Gastrocnemius medialis (tissue), 4 donors: ENCODE measurements at places on chromosomes 4 and X. TPM values are rescaled to one million over a fixed set of nuclear protein-coding genes. Genes with fewer than 3 reads are reported as not detected.

AFF1 gene
- total RNA-seq: 265 TPM

DNA sequence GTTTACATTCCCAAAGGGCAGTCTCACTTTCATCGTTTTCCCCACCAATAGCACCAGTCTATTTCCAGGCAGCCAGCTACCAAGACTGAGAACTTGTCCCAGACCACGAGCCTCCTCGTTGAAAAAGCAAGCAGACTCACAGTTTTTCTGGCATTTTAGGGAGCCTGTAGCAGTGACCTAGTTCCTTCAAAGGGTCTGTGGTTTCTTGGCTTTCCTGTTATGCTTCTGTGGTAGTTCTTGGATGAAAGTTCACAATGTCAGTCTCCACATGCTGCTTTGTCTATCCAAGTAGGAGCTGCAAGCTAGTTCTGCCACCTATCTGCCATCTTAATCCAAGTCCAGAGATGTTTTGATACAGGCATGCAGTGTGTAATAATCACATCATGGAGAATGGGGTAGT is 151.6 kb upstream of the ZC4H2 start:
- no peak for DNase-seq
- no peaks in the 10 kb centered on the region for H3K27me3 ChIP-seq
- no peaks in the 10 kb centered on the region for H3K36me3 ChIP-seq

DNA sequence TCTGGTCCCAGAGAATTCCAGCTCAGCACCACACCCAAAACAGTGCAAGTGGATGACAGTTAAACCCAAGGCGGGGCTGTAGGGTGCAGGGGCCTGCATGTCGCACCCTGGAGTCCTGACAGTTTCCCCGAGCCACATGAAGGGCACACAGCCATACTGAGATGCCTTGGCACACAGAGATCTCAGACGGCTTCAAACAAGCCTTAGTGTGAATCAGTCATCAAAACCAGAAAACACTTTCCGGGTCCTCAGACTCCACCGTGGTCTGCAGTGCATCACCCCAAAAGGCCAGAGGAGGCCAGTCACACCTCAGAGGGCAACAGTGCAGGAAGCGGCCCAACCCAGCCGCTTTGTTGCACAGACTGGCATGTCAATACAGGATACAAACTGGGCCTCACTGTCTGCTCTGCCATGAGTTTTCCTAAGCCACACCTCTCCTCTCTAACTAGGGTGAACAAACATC is 64.6 kb upstream of the ENPP6 start:
- no peaks in the 10 kb centered on the region for H3K27me3 ChIP-seq
- no peak for DNase-seq
- H3K4me3 ChIP-seq: no peak overlapping the region

GRCh38 chr4:173318648-173319211 is 15.4 kb downstream of the HMGB2 start:
- H3K27me3 ChIP-seq: no peaks in the 10 kb centered on the region
- no peak for DNase-seq
- no peak overlapping the region for H3K4me3 ChIP-seq
- H3K4me1 ChIP-seq: peaks cover 6% of the 10 kb centered on the region

DNA sequence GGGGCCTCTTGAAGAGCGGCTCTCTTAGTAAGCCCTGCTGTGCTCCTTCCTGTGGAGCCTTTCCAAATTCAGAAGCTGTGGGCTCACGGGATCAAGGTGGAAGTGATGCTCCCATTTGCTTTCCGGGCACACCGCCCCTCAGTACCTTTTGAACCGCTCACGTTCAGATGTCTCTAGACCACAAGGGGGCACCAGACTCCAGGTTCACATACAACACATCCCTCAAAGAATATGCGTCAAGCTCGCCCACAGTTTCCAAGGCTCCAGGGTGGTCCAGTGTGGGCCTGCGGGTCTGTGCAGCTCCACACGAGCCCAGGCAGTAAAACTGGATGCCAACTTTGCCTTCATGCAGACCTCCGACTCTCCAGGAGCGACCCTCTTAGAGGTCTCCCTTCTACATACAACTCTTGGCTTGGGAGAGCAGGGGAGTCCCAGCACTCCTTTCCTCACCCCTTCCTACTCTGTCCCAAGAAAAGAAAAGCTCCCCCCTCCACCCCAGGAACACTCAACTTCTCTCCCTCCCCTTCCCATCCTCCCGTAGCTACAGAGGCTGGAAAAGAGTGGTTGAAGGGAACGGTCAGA is 11.0 kb downstream of the SUPT20HL1 start:
- DNase-seq: no peak
- no peak overlapping the region for H3K27ac ChIP-seq
- no peaks in the 10 kb centered on the region for H3K4me1 ChIP-seq
- no peaks in the 10 kb centered on the region for H3K36me3 ChIP-seq

NAA11 gene
- total RNA-seq: not detected

DNA sequence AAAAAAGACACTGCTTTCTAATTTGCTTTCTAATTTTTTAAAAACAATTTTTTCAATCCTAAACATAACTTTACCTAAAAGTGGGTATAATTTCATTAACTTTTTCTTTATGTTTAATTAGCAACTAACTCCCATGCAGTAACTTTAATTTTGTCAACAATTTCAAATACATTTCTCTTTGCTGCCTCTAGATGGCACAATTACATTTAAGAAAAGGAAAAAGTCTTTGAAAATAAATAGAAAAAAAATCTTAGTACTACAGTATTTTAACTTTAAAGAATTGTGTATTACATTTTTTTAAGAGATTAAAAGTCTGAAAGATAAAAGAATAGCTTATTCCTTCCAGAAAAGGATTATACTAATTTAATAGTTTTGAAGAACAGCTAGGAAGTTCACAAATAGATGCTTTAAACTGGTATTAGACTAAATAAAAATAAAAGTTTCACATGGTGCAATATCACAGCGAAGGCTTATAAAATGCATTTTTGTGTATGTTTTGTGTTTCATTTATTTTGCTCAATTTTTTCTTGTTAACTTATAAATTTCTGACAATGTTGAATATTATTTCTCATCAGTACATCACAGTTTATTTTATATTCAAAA is 105.1 kb downstream of the ADGRA3 start:
- no peak overlapping the region for H3K4me3 ChIP-seq
- H3K27me3 ChIP-seq: no peaks in the 10 kb centered on the region
- no peaks in the 10 kb centered on the region for H3K4me1 ChIP-seq
- H3K27ac ChIP-seq: no peak overlapping the region
- no peak for DNase-seq
- H3K36me3 ChIP-seq: no peaks in the 10 kb centered on the region

DNA sequence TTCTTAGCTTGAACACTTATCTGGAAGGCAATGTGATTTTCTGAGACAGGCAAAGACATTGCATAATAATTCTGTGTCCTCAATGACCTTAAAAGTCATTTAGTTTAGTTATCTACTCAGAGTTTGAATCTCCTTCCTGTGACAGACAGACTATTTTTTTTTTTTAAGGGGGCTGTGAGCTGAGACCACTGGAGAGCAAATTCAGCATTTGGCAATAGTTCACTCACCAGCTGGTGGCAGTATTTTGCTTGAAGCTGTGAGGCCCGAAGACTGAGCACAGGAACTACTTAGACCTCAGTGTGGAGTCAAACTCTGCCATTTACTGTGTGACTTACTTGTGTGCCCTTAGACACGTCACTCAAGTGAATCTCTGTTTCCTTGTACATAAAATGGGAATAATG is 22.9 kb upstream of the CPE start:
- no peaks in the 10 kb centered on the region for H3K27me3 ChIP-seq
- DNase-seq: no peak
- H3K36me3 ChIP-seq: no peaks in the 10 kb centered on the region
- no peaks in the 10 kb centered on the region for H3K4me1 ChIP-seq
- H3K4me3 ChIP-seq: no peak overlapping the region

OPN1MW gene
- total RNA-seq: not detected

DNA sequence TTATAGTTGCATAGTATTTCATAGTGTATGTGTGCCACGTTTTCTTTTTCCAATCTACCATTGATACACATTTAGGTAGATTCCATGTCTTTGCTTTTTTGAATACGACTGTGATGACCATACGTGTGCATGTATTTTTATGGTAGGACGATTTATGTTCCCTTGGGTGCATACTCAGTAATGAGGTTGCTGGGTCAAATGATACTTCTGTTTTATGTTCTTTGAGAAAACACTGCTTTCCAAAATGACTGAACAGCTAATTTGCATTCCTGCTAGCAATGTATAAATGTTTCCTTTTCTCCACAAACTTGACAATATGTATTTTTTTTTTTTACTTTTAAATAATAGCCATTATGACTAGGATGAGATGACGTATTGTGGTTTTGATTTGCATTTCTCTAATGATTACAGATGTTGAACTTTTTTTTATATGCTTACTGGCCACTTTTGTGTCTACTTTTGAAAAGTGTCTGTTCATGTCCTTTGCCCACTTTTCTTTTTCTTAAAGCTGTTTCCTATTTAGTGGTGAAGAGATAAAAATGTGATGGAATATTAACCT is 969.5 kb upstream of the NDST4 start:
- no peaks in the 10 kb centered on the region for H3K27me3 ChIP-seq
- H3K36me3 ChIP-seq: no peaks in the 10 kb centered on the region
- no peak overlapping the region for H3K4me3 ChIP-seq
- no peaks in the 10 kb centered on the region for H3K4me1 ChIP-seq
- no peak for DNase-seq
